ENCODE measurements at places on chromosomes 13 and 19. TPM values are rescaled to one million over a fixed set of nuclear protein-coding genes. Genes with fewer than 3 reads are reported as not detected.

PRTN3 gene
- 0.22 TPM for polyA plus RNA-seq

ALG5 gene
- polyA plus RNA-seq: 44.2 TPM

DNA sequence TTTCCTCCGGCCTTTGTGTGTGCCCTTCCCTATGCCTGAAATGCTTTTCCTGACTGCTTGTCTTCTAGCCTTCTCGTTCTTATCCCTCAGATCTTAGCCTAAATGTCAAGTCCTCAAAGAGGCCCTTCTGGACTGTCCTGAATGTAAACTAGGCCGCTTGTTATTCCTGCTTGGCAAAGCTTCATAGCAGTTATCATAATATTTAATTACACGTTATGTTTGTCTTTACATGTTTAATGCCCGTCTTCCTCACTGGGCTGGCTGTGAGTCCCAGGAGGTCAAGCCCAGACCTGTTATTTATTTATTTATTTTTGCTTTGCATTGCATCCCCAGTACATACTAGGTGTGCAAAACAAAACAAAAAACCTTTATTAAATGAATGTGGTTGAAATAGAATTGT is 62.7 kb downstream of the SIPA1L3 start:
- no peak for DNase-seq

GRCh38 chr13:78540058-78540457 is 63.3 kb downstream of the POU4F1 start:
- no peak for DNase-seq

DNA sequence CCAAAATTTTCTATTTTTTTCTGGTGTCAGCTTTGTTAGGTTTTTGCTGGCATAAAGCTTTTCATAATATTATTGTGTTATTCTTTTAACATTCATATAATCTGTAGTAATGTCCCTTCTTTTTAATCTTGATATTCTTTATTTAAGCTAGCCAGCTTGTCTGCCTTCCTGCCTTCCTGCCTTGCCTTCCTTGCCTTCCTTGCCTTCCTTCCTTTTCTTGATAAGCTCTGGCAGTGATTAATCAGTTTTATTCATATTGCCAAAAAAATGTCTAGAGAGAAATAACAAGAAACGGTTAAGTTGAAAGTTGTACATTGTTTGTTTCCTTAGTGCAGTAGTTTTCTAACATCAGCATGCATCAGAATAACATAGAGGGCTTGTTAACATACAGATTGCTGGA is 257.5 kb downstream of the MAB21L1 start:
- no peak for DNase-seq

GRCh38 chr13:114067886-114068651 is 64.4 kb downstream of the RASA3 start:
- no peak for DNase-seq
